WTC11 (cell line): ENCODE measurements at places on chromosomes 12 and 14. TPM values are rescaled to one million over a fixed set of nuclear protein-coding genes. Genes with fewer than 3 reads are reported as not detected.

GRCh38 chr12:69097619-69098368, 141.6 kb upstream of the CPSF6 start:
- H3K27me3 ChIP-seq = no peaks in the 10 kb centered on the region
- H3K27ac ChIP-seq = no peak overlapping the region
- H3K36me3 ChIP-seq = no peaks in the 10 kb centered on the region
- no peak for DNase-seq
- peaks cover 10% of the 10 kb centered on the region for H3K4me1 ChIP-seq
- no peak overlapping the region for H3K4me3 ChIP-seq

DNA sequence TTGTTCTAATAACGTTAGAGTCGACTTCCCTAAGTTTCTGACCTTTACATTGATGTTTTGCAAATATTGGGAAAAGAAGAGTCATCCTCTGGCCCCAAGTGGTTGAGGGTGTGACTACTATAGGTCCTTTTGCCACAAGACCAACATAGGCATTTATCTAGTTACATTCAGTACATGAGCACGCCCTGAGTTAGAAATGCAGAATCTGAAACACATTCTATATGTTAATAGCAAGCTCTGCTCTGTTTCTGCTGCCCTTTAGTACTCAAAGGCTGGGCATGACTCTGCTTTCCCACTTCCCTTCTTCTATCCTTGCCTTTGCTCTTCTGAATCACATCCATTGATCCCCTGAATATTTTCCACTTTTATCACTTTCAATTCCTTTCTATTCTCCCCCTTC, 115.1 kb upstream of the PTPRB start:
- no peak overlapping the region for H3K27ac ChIP-seq
- no peak for DNase-seq
- no peak overlapping the region for H3K4me3 ChIP-seq

Gene PLEKHG7
- total RNA-seq = not detected in 3 replicates

Gene FAM234B
- 25.9 to 28.6 TPM (median 26.2 TPM) in 3 replicates for total RNA-seq

GRCh38 chr14:78566026-78566858, 396.1 kb downstream of the NRXN3 start:
- no peaks in the 10 kb centered on the region for H3K27me3 ChIP-seq
- H3K27ac ChIP-seq = no peak overlapping the region
- peak; percentile 90 for DNase-seq
- H3K4me1 ChIP-seq = peaks cover 11% of the 10 kb centered on the region

DNA sequence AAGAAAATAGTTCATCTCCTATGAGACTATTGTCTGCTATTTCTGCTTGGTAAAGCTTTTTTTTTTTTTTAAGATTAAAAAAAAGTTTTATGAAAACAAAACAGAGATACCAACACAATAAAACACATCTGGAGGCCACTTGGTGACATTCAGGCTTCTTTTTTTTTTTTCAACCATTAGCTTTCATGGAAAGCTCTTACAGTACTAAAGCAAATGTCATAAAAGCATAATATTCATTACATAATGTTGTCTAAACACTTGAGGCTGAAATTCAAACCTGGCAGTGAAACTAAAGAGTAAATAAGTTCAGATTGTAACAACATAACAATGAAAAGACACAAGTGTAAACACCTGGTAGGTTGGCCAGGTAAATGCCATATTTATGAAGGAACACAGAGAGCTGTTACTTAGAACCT, 14.7 kb downstream of the PRICKLE1 start:
- H3K4me3 ChIP-seq = no peak overlapping the region
- peaks cover 24% of the 10 kb centered on the region for H3K4me1 ChIP-seq
- no peaks in the 10 kb centered on the region for H3K27me3 ChIP-seq
- no peak for DNase-seq
- H3K36me3 ChIP-seq = no peaks in the 10 kb centered on the region
